Activated CD4-positive, alpha-beta T cell treated with anti-CD3 and anti-CD28 coated beads, Interleukin-2, amount 10 ng/mL, durations not matched to agents 7 days and 5 days (primary cell): ENCODE measurements at places on chromosomes 7 and 10. TPM values are rescaled to one million over a fixed set of nuclear protein-coding genes. Genes with fewer than 3 reads are reported as not detected.

- no peak overlapping the region for H3K27ac ChIP-seq
- no peak for DNase-seq
- no peak overlapping the region for H3K4me3 ChIP-seq
Measured at GRCh38 chr10:30422981-30423654, 10.9 kb upstream of the MAP3K8 start.

GRCh38 chr7:150665089-150665748 lies 20.3 kb upstream of the GIMAP2 start:
- peaks cover 72% of the 10 kb centered on the region for H3K36me3 ChIP-seq
- peaks cover 87% of the 10 kb centered on the region for H3K4me1 ChIP-seq
- no peak for DNase-seq
- H3K27me3 ChIP-seq: no peaks in the 10 kb centered on the region

- no peaks in the 10 kb centered on the region for H3K4me1 ChIP-seq
- no peak for DNase-seq
- no peak overlapping the region for H3K27ac ChIP-seq
- H3K4me3 ChIP-seq: no peak overlapping the region
- no peaks in the 10 kb centered on the region for H3K36me3 ChIP-seq
Measured at GRCh38 chr10:19730167-19730906, 85.9 kb upstream of the PLXDC2 start.

GRCh38 chr7:121398246-121398645 lies 2.1 kb upstream of the FAM3C start:
- no peaks in the 10 kb centered on the region for H3K27me3 ChIP-seq
- H3K4me1 ChIP-seq: peaks cover 10% of the 10 kb centered on the region
- H3K36me3 ChIP-seq: no peaks in the 10 kb centered on the region

DNA sequence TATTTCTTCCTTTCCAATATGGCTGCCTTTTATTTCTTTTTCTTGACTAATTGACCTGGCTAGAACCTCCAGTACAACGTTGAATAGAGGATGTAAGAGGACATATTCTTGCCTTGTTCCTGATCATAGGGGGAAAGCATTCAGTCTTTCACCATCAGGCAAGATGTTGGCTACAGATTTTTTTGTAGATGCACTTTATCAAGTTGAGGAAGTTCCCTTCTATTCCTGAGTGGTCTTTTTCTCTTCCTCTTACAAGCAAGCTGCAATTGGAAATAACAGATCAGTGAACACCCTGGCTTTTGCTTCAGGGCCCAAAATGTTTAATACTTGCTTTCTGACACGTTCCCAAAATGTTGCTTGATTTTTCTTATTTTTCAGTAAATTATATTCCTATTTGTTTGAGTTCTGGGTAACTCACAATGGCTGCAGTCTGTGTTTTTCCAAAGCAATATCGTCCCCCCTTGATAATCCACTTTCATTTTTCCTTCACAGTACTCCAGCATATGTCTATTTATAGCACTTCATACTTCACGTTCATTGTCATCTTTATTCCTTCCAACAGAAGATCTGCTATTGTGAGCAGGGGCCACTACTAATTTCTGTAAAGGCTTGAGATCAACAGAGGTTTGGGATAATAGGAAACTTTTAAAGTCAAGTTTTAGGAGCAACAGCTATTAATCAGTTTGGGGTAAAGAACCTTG lies 11.7 kb downstream of the CPEB3 start:
- H3K27ac ChIP-seq: no peak overlapping the region
- peaks cover 5% of the 10 kb centered on the region for H3K4me1 ChIP-seq
- no peak for DNase-seq
- H3K36me3 ChIP-seq: no peaks in the 10 kb centered on the region
- no peak overlapping the region for H3K4me3 ChIP-seq

DNA sequence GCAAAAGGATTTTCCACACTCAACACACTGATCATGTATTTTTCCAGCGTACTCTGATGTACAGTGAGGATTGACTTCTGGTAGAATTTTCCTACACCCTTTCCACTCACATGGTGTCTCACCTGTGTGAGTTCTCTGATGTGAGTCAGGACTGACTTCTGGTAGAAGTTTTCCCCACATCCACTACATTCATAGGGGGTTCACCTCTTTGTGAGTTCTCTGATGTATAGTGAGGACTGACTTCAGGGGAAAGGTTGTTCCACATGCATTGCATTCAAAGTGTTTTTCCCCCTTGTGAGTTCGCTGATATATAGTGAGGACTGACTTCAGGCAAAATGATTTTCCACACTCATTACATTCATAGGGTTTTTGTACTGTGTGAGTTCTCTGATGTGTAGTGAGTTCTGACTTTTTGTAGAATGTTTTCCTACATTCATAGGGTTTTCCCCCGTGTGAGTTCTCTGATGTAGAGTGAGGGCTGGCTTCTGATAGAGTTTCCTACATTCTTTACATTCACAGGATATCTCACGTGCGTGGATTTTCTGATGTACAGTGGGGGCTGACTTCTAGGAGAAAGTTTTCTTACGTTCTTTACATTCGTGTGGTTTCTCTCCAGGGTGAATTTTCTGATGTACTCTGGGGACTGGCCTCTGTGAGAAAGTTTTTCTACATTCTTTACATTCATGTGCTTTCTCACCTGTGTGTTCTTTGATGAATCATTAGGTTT lies 146.5 kb downstream of the GLRX3 start:
- DNase-seq: no peak
- H3K36me3 ChIP-seq: peaks cover 4% of the 10 kb centered on the region
- H3K4me3 ChIP-seq: no peak overlapping the region

DNA sequence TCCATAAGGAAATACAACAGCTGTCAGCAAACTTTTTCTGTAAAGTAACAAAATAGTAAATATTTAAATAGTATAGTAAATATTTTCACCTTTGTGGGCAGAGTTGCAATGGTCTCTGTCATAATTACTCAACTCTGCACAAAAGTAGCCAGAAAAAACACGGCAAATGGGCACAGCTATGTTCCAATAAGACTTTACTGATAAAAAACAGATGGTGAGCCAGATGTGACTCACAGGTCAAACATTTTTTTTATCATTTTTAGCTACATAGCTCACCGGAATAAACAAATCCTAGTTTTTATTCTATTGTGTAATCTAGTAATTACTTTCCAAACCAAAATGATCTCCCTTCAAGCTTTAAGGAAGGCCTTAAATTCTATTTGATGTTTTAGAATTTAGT lies 55.3 kb downstream of the NCAPG2 start:
- H3K36me3 ChIP-seq: peaks cover 61% of the 10 kb centered on the region
- peaks cover 10% of the 10 kb centered on the region for H3K4me1 ChIP-seq
- H3K27ac ChIP-seq: no peak overlapping the region

DNA sequence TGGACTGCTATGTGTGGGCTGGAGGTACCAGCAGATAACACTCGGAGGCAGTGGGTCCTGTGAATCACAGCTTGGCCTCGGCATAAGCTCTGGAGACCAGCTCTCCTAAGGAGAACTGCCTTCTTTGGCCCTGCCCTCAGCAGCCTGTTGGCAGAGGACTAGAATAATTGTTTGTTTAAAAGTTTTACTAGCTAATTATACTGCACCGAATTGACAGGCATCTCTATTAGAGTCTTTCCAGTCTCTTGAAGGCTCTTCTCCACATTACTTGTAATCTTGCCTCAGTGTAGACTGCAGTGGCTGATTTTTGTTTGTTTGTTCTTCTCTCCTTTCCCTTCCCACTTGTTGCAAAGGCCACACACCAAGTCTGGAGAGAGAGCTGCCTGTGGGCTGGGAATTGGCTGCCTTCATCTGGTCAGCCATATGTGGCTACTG lies 183.2 kb downstream of the AUTS2 start:
- no peaks in the 10 kb centered on the region for H3K36me3 ChIP-seq
- no peak overlapping the region for H3K27ac ChIP-seq
- H3K27me3 ChIP-seq: no peaks in the 10 kb centered on the region
- H3K4me1 ChIP-seq: no peaks in the 10 kb centered on the region
- H3K4me3 ChIP-seq: no peak overlapping the region
- no peak for DNase-seq

GRCh38 chr7:129166745-129167144 lies 21.7 kb upstream of the SMO start:
- peaks cover 19% of the 10 kb centered on the region for H3K4me1 ChIP-seq
- no peak overlapping the region for H3K4me3 ChIP-seq
- no peak overlapping the region for H3K27ac ChIP-seq

- H3K27me3 ChIP-seq: peaks cover 14% of the 10 kb centered on the region
- no peak overlapping the region for H3K4me3 ChIP-seq
- DNase-seq: no peak
- H3K27ac ChIP-seq: no peak overlapping the region
- H3K4me1 ChIP-seq: peaks cover 19% of the 10 kb centered on the region
- H3K36me3 ChIP-seq: no peaks in the 10 kb centered on the region
Measured at GRCh38 chr10:11869743-11870460, 46.7 kb downstream of the PROSER2 start.

DNA sequence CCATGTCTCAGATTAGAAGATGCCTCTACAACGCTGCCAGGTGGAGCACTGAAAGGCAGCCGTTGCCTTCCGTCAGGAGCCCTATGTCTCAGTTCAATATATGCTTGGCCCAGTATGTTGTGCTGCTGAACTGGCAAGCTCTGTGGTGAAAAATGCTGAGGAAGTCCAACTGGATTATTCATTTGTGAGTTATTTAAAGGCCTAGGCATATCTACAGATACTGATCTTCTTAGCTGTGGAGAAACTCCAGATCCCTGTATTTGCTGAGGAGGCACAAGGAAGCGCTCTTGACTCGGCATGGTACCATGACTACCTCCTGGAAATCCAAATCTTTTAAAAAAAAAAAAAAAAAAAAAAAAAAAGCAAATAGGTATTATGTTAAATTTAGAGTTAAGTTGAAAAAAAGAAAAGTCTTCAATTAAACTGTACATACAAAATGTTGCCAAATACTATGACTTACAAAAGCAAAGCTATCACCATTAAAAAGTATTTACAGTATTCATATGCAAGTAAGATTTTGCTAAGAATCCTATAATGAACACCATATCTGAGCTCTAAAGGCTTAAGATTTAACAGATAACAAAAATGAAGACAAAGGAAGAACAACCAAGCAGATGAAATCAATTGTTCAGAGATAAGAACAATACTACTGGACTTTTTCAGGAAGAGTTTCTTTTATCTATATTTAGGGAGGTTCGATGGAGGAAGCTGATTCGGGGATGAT lies 152.4 kb downstream of the GALNT11 start:
- H3K4me1 ChIP-seq: peaks cover 9% of the 10 kb centered on the region
- no peaks in the 10 kb centered on the region for H3K27me3 ChIP-seq
- no peak overlapping the region for H3K4me3 ChIP-seq
- no peak for DNase-seq
- H3K27ac ChIP-seq: no peak overlapping the region

GRCh38 chr7:82803411-82803810 lies 359.3 kb downstream of the PCLO start:
- no peaks in the 10 kb centered on the region for H3K4me1 ChIP-seq
- no peak for DNase-seq
- no peak overlapping the region for H3K27ac ChIP-seq
- no peak overlapping the region for H3K4me3 ChIP-seq
- no peaks in the 10 kb centered on the region for H3K27me3 ChIP-seq

ZDHHC4 gene
- 35.3 TPM for total RNA-seq

PGAM2 gene
- total RNA-seq: not detected

AKR1C2 gene
- 0.17 TPM for total RNA-seq

TMEM184A gene
- total RNA-seq: not detected
